Adrenal gland (tissue), 19 donors: ENCODE measurements at places on chromosomes 7 and 10.

GRCh38 chr10:93152136-93152535 lies 78.4 kb downstream of the CYP26A1 start:
- no peak for DNase-seq

GRCh38 chr7:106965108-106965507 lies 79.4 kb upstream of the PRKAR2B start:
- no peak for DNase-seq

- peak; percentile 86 for DNase-seq
These were observed 9.1 kb upstream of the TMEM236 start for GRCh38 chr10:17742918-17743317.

- DNase-seq = no peak
These were observed 52.6 kb downstream of the DPYSL4 start for GRCh38 chr10:132239126-132240031.

GRCh38 chr7:7177044-7177517 lies 5.3 kb upstream of the C1GALT1 start:
- no peak for DNase-seq

- DNase-seq = peak; percentile 94
These were observed at the start of gene SMC3 for GRCh38 chr10:110567201-110568054. TSS of gene SMC3 (plus strand) at chr10:110567695. CDS start at chr10:110567817, 122 bp downstream.

- no peak for DNase-seq
These were observed 78.3 kb downstream of the HTR7 start for GRCh38 chr10:90779548-90779947.

GRCh38 chr10:62182595-62182994 lies 86.0 kb downstream of the RTKN2 start:
- DNase-seq = no peak

DNA sequence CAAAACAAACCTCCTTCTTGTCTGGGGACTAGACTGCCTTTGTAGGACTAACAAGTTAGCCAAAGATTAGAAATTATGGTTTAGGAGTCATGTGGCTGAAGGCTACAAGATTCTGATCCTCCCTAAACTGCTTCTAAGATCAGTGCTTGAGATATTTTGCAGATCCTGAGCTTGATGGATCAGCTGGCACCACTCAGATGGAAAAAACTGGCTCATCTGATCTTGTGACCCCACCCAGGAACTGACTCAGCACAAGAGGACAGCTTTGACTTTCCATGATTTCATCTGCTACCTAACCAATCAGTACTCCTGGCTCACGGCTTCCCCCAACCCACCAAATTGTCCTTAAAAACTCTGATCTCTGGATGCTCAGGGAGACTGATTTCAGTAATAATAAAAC lies 271.5 kb upstream of the TAC1 start:
- DNase-seq = no peak

GRCh38 chr7:138477581-138477980 lies 17.5 kb downstream of the TRIM24 start:
- no peak for DNase-seq

GRCh38 chr7:77536017-77536412 lies 1.1 kb upstream of the PTPN12 start:
- peak; percentile 59 for DNase-seq

- DNase-seq = no peak
These were observed 43.0 kb downstream of the ZMYND11 start for GRCh38 chr10:178208-178607.

DNA sequence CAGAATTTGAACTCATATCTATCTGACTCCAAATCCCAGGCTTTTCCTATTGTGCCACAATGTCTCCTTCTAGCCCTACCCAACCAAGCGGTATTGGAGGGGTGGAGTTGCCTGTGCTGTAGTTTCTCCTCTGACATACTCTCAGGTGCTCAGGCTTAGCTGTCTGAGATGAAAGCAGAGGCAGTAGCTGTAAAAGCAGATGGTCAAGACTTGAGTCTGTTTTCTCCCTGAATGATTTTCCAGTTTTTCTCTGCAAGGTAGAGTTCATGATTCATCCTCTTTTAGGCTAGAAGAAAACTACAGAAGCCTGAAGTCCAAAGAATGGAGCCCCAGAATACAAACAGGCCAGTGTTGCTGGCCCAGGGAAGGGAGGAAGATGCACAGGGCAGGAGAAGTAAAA lies 130.0 kb downstream of the PDE1C start:
- DNase-seq = no peak

GRCh38 chr7:69586321-69586720 lies 12.0 kb upstream of the AUTS2 start:
- DNase-seq = no peak

DNA sequence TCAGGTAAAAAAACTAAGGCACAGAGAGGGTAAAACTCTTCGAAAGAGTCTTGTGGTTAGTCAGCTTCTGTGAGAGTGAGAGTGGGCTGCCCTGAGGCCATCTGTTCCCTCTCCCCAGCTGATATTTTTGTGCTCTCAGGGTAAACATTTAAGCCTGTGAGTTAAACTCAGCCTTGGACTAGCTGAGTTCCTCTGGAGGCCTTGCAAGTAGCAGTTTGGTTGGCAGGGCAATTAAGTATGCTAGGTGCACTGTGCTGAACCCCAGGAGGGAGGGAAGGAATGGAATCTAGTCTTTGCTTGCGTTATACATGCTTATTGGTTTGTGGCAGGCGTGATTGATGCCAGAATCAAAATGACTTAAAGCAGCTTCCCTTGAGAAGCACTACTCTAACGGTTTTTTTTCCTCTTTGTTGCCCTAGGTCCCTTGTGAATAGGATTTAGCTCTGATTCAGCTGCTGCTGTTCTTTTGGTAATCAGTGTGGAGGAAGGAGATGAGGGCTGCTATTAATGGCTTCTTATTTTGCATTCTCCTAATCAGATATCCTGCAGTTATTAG lies 140.2 kb downstream of the AUTS2 start:
- no peak for DNase-seq

GRCh38 chr7:31475368-31475767 lies 38.5 kb upstream of the ITPRID1 start:
- DNase-seq = no peak
